ENCODE measurements at places on chromosomes 13 and 19. TPM values are rescaled to one million over a fixed set of nuclear protein-coding genes. Genes with fewer than 3 reads are reported as not detected.

Gene GFY
- total RNA-seq = not detected

Gene ZNF333
- 18.4 TPM for total RNA-seq

Gene N4BP2L2
- total RNA-seq = 155 TPM

- H3K4me1 ChIP-seq = peaks cover 6% of the 10 kb centered on the region
- no peak overlapping the region for H3K4me3 ChIP-seq
- no peaks in the 10 kb centered on the region for H3K36me3 ChIP-seq
- no peak overlapping the region for H3K27ac ChIP-seq
- peaks cover 10% of the 10 kb centered on the region for H3K27me3 ChIP-seq
These were observed 45.6 kb upstream of the URAD start for GRCh38 chr13:28033894-28034655.

DNA sequence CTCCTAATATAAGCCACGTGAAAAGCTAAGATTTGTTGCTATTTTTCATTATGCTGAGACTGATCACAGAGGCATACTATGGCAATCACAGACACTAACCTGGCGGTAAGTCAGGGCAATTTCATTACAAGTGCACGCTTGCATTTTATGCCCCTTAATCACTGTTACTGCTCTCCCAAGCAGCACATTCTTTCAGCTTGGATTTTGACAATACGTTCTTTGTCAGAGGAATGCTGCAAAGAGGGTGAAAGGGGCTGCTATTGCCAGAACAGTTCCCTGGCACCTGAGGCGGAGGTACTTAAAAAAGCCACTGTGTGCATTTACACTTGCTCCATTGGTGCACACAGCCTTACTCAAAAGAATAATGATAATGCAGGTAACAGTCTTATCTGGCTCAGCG lies 346.6 kb downstream of the RFC3 start:
- no peaks in the 10 kb centered on the region for H3K4me1 ChIP-seq
- DNase-seq = no peak
- H3K36me3 ChIP-seq = no peaks in the 10 kb centered on the region
- no peak overlapping the region for H3K27ac ChIP-seq
- no peaks in the 10 kb centered on the region for H3K27me3 ChIP-seq
- H3K4me3 ChIP-seq = no peak overlapping the region

DNA sequence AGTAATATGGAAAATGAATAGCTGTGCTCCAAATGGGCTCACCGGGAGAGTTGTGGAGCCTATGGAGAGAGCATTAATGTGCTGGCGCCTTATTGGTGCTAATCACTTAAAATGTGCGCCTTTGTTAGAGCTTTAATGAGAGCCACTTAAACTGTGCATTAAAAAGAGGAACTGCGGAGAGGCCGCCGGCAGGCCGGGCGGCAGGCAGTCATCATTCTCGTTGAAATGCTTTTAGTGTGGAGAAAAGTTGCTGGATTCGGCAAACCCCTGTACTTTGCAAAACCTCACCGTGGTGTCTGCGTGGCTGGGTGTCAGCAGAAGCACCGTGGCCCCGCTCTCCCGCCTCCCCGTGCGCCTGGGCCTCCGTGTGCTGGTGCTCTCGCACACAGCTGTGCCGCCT lies 105.5 kb downstream of the KDM4B start:
- DNase-seq = no peak
- no peaks in the 10 kb centered on the region for H3K36me3 ChIP-seq
- H3K4me1 ChIP-seq = peaks cover 44% of the 10 kb centered on the region
- H3K4me3 ChIP-seq = peak overlapping the region; percentile 27
- H3K27me3 ChIP-seq = no peaks in the 10 kb centered on the region

DNA sequence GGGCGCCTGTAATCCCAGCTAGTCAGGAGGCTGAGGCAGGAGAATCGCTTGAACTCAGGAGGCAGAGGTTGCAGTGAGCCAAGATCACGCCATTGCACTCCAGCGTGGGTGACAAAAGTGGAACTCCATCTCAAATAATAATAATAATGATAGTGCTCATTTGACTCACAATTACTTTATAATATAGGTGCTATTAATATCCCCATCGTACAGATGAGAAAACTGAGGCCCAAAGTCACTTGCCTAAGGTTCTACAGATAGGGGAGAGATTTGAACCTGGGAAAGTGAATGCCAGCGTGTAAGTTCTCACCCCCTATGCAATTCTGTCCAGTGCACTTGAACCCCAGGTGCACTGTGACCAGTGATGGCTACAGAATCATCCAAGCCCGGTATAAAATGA lies 5.9 kb downstream of the GMFG start:
- H3K27ac ChIP-seq = no peak overlapping the region
- H3K4me1 ChIP-seq = peaks cover 13% of the 10 kb centered on the region
- no peaks in the 10 kb centered on the region for H3K36me3 ChIP-seq
- H3K27me3 ChIP-seq = no peaks in the 10 kb centered on the region

DNA sequence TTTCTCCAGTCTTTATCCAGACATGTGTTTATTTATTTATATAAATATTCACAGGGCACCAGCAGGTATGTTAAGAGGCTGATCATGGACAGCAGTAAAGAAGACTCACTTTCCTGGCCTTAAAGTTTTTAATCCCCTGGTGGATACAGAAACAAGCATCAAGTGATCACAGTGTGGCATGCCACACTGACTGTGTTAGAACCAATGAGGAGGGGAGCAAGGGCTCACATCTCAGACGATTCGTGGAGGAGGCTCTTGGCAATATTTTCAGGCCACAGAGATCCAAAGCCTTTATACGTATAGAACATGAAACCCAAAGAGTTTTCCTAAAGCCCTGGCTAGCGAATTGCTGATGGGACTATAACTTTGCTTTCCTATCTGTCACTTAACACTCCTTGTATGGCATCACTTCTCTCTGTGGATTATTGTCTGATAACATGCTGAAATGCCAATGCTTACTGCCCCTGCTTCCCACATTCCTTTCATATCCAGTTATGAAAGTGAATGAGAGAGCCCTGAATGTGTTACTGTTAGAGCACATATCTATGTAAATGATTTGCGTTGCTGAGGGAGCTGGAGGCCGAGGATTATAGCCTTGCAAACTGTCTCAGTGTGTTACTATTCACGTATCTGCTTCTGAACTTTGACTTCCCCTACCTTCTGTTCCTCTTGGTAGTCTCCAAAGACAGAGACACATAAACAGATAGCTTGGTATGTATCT lies 37.6 kb downstream of the POLR1D start:
- peaks cover 6% of the 10 kb centered on the region for H3K4me1 ChIP-seq
- no peak overlapping the region for H3K27ac ChIP-seq
- no peaks in the 10 kb centered on the region for H3K27me3 ChIP-seq

- peaks cover 6% of the 10 kb centered on the region for H3K36me3 ChIP-seq
- H3K27ac ChIP-seq = no peak overlapping the region
- H3K27me3 ChIP-seq = no peaks in the 10 kb centered on the region
These were observed 8.4 kb downstream of the GADD45B start for GRCh38 chr19:2484178-2484937.

DNA sequence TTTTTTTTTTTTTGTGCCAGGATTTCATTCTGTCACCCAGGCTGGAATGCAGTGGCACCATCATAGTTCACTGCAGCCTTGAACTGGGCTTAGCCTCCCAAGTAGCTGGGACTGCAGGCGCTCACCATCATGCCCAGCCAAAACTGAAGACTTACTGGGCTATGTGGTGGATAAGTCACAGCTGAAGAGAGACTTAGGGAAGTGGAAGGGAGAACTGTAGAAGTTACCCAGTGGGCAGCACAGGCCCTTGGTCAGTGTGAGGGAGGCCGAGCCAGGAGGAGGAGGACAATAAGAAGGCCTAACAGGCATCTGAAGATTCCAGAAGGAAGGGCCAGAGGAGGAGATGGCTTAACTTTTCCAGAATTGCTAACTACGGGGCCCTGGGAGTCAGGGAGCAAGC lies 4.0 kb upstream of the PSPN start:
- H3K27me3 ChIP-seq = no peaks in the 10 kb centered on the region
- H3K36me3 ChIP-seq = peaks cover 5% of the 10 kb centered on the region
- no peaks in the 10 kb centered on the region for H3K4me1 ChIP-seq
- no peak overlapping the region for H3K27ac ChIP-seq
- no peak overlapping the region for H3K4me3 ChIP-seq

DNA sequence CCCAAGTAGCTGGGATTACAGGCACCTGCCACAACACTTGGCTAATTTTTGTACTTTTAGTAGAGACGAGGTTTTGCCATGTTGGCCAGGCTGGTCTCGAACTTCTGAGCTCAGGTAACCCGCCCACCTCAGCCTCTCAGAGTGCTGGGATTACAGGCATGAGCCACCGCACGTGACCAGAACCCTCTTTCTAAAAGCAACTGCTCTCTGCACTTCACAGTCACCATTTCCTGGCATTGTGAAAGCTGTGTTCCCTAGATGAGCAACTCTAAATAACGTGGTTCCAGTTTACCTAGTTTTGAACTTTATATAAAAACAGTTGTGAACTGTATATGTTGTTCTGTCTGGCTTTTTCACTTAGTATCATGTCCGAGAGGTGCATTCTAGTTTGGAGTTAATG lies 152.9 kb downstream of the SIPA1L3 start:
- DNase-seq = no peak
- H3K27ac ChIP-seq = no peak overlapping the region
- H3K4me1 ChIP-seq = peaks cover 5% of the 10 kb centered on the region
- no peaks in the 10 kb centered on the region for H3K27me3 ChIP-seq
- no peaks in the 10 kb centered on the region for H3K36me3 ChIP-seq

DNA sequence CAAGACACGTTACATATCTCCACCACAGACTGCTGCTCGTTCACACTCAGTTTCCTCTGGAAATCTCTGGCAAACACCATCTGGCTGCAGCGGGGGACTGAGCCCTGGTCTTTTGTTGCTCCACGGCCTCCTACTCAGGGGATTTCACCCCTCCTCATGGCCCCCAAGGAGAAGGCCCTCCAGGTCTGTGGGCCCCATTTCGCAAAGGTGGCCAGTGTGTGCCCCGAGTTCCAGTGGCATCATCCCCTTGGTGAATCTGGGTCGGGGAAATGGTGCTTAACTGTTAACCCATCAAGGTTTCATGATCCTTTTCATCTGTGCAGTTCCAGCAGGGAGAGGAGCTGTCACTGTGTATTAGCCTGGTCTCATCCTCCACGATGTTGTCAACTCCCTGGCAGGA lies 235.4 kb upstream of the MAB21L1 start:
- H3K27ac ChIP-seq = no peak overlapping the region
- H3K27me3 ChIP-seq = no peaks in the 10 kb centered on the region
- no peaks in the 10 kb centered on the region for H3K36me3 ChIP-seq
- H3K4me1 ChIP-seq = no peaks in the 10 kb centered on the region
- H3K4me3 ChIP-seq = no peak overlapping the region

DNA sequence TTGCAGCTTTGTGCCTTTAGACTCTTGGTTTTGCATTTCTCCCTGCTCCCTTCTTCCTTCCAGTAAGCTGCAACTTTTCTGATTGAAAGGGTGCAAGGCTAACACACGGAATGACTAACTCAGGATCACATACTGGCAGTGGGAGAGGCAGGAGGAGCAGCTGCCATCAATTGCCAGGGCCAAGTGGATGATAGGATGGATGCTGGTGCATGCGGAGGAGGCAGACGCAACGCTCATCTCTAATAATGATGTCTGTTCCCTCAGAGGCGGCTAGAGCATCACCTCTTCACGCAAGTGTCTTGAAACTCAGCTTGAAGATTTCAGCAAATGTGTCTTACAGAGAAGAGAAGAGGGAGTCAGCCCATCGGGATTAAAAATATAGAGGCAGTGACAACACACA lies 49.5 kb upstream of the TPM4 start:
- no peak overlapping the region for H3K27ac ChIP-seq
- H3K4me3 ChIP-seq = no peak overlapping the region
- H3K4me1 ChIP-seq = no peaks in the 10 kb centered on the region
- no peaks in the 10 kb centered on the region for H3K27me3 ChIP-seq
- H3K36me3 ChIP-seq = no peaks in the 10 kb centered on the region

All from natural killer cell treated with Interleukin-12 subunit alpha and Interleukin-12 subunit beta and Interleukin-15 and Interleukin-18, amount 100 ng/mL, for 72 hours (primary cell).